Progenitor cell of endocrine pancreas (in vitro differentiated cells): ENCODE measurements at places on chromosomes 7 and 10.

DNA sequence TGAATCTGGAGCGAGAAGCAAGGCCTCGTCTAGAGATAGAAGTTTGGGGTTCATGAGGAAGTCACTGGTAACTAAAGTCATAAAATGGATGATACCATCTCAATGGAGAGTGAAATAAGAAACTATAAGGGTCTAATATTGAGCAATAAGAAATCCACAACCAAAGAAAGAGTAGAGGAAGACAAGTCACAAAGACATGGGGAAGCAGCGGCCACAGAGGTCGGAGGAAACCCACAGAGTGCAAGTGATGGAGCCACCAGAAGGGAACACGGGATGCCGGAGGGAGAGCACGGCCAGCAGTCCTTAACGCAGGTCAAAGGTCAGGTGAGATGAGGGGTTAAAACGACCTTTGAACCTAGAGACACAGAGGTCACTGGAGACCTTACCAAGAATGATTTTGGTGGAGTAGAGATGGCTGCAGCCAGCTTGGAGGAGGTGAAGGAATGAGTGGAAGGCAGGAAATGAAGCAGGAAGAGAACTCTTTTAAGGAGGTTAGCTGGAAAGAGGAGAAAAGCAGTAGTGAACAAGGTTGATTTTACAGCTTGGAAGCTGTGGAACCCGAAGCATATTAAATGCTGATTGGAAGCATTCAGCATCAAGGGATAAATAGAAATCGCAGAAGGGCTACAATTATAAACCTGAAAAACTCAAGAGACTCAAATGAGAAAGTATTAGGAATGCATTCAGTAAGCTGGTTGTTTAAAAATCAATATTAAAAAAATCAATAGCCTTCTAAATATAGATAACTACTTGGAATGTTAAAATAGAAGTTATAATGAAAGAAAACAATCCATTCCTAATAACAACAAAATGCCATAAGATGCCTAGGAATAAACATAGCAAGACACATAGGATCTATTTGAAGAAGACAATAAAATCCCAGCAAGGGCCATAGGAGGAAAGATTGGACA is 93.7 kb downstream of the SVOPL start:
- DNase-seq = no peak

DNA sequence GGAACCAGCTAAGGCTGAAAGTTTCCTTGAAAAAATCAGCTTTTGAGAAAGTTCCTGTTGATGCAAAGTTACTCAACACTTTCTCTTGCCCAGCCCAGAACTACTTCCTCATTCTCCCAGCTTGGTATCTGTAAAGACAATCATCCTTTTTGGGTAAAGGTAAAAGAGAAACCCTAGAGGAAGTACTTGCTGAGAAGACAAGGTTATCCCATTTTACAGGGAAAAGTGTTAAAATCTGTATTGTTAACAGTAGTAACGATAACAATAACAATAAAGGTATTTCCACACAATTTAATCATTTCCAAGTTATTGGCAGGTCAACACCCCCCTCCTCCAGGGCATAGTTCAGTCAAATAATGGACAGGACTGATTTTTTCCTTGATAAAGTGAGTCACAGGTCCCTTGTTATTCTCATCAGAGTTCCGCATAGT is 2.4 kb downstream of the ALOX5 start:
- DNase-seq = no peak

GRCh38 chr7:4519819-4520520 is 162.1 kb upstream of the FOXK1 start:
- no peak for DNase-seq

DNA sequence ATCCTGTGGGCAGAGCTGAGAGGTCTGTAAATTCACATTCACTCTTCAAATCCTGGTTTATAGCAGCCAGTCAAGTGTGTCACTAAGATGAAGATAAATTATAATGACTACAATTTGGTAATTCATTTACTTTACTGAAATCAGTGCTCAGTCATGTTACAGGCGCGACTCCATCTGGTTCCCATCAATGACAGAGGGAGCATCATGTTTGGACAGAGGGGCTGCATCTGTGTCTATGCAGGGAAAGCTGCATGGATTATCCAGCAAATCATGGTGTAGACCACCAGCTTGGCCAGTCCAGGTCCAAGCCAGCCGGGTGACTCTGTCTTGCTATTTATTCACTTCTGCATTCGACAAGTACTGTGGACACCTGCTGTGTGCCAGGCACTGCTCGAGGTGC is 214.1 kb upstream of the ZNF32 start:
- no peak for DNase-seq

- DNase-seq = no peak
Measured at GRCh38 chr10:43299579-43299978, 32.7 kb upstream of the RASGEF1A start.

GRCh38 chr10:11018432-11018841 is 765 bp downstream of the CELF2 start:
- DNase-seq = no peak

DNA sequence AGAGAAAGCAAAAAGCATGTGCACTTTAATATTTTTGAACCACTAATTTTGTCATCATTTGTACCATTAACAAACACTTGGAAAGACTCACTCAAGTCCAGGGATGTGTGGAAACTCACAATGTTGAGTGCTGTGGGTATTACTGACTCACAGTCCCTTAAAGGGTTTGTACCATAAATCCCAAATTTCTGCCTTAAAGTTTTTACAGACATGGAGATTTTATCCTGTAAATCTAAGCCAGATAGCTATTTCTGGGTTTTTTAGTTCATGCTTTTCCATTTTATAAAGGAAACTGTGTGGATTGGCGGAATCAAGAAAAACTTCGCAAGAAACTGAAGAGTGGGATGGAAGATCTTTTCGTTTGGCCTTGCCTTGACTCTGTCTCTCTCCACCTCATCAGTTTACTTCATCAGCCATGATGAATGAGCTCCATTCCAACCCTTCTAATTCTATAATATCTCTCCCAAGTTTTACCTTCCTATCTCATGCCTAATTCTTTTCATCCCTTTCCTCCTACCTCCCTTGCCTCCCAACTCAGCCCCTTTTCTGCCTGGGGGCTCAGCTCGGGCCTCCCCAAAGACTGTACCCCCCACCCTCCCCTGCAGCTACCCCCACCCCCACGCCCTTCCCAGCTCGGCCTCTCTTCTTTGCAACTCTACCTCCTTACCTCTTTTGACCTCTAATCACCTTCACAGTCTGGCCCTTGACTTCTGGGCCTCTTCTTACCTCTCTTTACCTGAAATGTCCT is 218.5 kb upstream of the MKLN1 start:
- no peak for DNase-seq

- DNase-seq = no peak
Measured at GRCh38 chr7:46685051-46685450, 764.0 kb upstream of the IGFBP3 start.

DNA sequence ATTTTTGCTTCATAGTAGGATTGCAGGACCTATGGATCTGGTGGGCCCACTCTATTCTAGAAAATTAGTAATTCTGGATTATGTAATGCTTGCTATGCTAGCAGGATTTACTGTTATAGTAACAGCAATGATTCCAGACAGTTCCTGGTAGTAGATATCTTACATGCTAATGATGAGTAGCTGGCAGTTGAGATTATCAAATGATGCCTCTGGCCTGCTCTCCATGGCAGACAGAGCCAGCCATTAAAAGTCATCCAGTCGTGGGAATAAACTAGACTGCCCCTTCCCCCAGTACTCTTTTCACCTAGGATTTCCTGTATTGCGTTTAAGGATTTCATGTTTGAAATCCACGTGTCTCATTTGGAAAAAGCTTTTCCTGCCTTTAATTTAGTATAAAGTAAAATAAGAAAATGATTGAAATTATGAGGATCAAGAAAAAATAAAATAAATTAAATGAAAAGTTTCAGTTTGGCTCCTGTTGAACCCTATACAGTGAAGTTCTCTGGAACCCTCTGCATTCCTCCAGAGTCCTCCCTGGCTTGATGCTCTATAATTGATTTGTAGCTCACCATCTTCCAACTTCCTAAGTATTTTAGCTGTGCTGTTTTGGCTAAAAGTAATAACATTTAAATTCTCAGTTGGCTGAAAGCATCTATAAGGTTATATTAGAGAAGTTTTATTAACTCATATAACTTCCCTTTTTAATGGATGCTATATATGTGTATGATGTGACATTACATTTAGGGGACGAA is 14.6 kb downstream of the UMAD1 start:
- DNase-seq = no peak

GRCh38 chr10:104445359-104445758 is 91.7 kb downstream of the CFAP58 start:
- DNase-seq = no peak

DNA sequence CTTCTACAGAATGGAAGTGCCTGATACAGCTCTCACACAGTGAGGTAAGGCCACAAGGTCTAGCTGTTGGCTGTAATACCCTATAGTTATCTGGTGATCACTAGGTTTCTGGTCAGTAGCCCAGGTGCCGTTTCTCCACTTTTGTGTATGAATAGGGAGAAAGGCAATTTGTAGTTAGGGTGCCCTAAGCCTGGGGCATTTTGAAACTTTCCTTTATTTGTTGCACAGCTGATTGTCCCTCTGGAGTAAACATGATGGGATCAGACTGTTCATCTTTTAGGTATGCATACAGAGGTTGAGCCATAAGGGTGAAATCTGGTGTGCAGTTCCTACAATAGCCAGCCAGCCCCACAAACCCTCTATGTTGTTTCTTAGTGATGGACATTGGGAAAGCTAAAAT is 112.4 kb downstream of the ANKRD26 start:
- DNase-seq = no peak
